Fibroblast of skin of right quadriceps (primary cell): ENCODE measurements at places on chromosomes 7 and 10.
A peak's percentile ranks its signal among the peaks of the same experiment; 100 is the strongest.

GRCh38 chr7:100895956-100896731 is 456 bp upstream of the ACHE start:
- DNase-seq: no peak

GRCh38 chr7:101936223-101936610 is 118.8 kb downstream of the CUX1 start:
- no peak for DNase-seq

- no peak for DNase-seq
These were observed 146.8 kb downstream of the PKD1L1 start for GRCh38 chr7:47801423-47801822.

DNA sequence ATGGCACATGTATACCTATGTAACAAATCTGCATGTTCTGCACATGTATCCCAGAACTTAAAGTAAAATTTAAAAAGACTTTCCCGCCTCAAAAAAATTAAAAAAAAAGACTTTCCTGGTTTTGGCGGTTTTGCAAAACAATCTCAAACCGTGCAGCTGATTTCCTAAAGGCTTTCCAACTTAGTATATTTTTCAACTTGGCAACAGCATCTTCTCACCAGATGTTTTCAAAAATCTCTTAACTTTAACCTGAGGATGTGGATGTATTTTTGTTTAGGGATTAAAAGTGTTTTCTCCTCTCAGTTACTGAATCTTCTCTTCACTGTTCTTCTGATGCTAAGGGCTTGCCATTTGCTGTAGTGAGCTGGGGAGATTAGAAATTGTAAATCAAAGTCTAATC is 96.5 kb upstream of the PLPP4 start:
- DNase-seq: no peak

- DNase-seq: no peak
These were observed 16.8 kb downstream of the GIMAP5 start for GRCh38 chr7:150753826-150754603.

DNA sequence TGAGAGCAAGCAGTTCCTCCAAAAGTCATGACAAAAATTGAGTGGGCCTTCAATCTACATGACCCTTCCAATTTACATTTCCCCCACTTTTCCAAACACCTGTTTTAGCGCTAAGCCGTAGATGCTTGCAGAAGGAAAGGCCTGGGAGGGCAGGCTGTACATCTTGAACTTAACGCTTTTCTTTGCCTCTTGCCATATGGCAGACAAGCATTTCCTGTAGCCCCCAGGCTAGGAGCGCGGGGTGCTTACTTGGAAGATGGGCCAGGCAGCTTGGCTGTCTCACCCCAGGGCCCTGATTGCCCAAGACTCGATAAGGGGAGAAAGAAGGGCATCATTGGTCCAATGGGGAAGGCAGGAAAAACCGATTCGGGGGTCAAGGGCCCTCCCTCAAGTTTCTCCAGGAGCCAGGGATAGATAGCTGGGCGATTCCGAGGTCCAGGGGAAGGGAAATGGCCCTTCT is 1.8 kb downstream of the HOXA10 start:
- peak; percentile 69 for DNase-seq

- no peak for DNase-seq
These were observed 156.6 kb upstream of the IMMP2L start for GRCh38 chr7:111718886-111719285.

- DNase-seq: peak; percentile 24
These were observed 395.7 kb downstream of the THSD7A start for GRCh38 chr7:11436316-11436715.

DNA sequence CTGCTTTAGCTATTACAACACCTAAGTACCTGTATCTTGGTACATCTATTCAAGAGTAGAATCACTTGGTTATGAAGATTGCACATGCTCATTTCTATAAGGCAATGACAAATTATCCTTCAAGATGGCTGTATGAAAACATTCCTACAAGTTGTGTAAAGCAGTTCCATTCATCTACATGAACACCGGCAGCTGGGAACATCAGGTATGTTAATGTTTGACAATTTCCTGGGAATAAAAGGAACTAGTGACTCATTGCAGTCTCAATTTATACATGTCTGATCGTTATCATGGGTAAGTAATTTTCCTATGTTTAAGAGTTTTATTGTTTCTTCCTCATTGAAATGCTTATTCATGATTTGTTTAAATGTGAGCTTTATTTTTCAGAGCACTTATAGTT is 203.2 kb upstream of the SEMA3E start:
- peak; percentile 18 for DNase-seq

DNA sequence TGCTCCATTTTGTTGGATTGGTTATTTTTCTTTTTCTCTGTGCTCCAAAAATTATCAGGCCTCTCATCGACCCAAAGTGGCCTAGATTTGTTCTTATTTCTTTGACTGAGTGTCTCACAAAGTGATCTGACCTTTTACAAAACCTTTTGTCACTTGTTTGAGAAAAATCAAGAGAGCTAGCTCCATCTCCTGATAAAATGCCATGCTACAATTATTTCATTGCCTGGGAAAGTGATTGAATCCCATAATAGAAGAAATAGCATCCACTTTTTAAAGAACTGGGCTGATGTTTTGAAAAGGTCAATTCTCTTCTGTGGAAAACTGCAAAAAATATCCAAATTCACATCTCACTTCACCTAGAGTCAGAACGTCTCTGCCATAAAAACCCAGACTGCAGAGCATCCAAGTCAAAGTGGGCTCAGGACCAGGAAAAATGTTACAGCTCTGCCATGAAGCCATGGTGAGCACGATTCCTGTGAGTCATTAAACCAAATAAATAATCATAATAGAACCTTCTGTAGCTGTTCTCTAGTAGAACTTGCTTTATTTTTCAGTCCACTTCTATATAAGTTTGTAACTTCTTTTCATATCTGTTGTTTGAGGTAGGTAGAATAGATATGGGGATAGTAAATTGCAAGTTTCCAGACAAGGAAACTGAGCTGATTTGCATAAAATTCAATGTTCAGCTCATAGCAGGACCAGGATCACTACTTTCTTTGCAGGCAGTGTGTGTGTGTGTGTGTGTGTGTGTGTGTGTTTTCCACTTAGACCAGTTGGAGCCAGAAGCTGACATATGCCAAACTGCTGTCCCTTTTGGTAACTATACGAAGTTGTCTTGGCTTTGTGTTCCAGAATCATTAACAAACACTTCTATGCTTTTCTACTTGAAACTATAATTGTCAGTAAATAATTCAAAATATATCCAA is 632.5 kb upstream of the ANKRD30A start:
- peak; percentile 71 for DNase-seq

GRCh38 chr10:100504096-100504495 is 15.6 kb downstream of the SEC31B start:
- DNase-seq: peak; percentile 74

DNA sequence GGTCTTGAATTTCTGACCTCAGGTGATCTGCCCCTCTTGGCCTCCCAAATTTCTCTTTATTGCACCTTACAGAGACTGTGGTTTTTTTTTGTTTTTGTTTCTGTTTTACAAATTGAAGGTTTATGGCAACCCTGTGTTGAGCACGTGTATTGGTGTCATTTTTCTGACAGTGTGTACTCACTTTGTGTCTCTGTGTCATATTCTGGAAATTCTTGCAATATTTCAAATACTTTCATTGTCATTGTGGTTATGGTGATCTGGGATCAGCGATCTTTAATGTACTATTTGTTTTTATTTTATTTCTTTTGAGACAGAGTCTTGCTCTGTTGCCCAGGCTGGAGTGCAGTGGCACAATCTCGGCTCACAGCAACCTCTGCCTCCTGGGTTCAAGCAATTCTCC is 89.8 kb downstream of the PRTFDC1 start:
- no peak for DNase-seq

GRCh38 chr7:151700586-151701165 is 176.2 kb downstream of the PRKAG2 start:
- peak; percentile 48 for DNase-seq

DNA sequence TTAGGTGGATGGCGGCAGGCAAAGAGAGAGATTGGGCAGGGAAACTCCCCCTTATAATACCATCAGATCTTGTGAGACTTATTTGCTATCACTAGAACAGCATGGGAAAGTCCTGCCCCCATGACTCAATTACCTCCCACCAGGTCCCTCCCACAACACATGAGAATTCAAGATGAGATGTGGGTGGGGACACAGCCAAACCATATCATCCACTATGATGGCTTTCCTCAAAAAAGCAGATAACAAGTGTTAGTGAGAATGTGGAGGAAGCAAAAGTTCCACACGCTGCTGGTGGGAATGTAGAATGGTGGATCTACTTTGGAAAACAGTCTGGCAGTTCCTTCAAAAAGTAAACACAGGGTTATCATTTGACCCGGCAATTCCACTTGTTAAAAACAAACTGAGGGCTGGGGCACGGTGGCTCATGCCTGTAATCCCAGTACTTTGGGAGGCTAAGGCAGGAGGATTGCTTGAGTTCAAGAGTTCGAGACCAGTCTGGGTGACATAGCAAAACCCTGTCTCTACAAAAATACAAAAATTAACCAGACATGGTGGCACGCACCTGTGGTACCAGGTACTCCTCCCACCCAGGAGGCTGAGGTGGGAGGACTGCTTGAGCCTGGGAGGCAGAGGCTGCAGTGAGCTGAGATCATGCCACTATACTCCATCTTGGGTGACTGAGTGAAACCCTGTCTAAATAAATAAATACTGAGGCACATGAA is 161.4 kb upstream of the EEPD1 start:
- no peak for DNase-seq

- peak; percentile 73 for DNase-seq
These were observed at the start of gene PTN for GRCh38 chr7:137343281-137343841. PTN (minus strand) TSS chr7:137343733; CDS start chr7:137254973, 88,760 bp downstream.

GRCh38 chr10:58465629-58466028 is 47.0 kb upstream of the BICC1 start:
- DNase-seq: no peak

GRCh38 chr10:14184841-14185315 is 145.8 kb downstream of the FRMD4A start:
- DNase-seq: peak; percentile 7

- DNase-seq: peak; percentile 41
These were observed 32.1 kb downstream of the TMEM60 start for GRCh38 chr7:77765906-77766800.

DNA sequence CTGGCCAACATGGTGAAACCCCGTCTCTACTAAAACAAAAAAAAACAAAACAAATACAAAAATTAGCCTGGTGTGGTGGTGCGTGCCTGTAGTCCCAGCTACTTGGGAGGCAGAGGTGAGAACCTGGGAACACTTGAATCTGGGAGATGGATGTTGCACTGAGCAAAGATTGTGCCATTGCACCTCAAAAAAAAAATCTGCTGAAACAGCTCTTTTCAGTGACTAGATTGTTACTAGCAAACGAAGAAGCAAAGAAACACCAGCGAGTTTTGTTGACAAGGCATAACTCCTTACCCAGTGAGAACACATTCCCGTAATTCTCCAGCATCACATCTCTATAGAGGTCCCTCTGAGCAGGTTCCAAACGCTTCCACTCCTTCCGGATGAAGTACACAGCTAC is 6.7 kb downstream of the ZNF3 start:
- no peak for DNase-seq

- DNase-seq: peak; percentile 98
These were observed at the start of gene NCAPG2 for GRCh38 chr7:158704524-158705233. NCAPG2 (minus strand) TSS chr7:158704804; CDS start chr7:158701899, 2,905 bp downstream.

DNA sequence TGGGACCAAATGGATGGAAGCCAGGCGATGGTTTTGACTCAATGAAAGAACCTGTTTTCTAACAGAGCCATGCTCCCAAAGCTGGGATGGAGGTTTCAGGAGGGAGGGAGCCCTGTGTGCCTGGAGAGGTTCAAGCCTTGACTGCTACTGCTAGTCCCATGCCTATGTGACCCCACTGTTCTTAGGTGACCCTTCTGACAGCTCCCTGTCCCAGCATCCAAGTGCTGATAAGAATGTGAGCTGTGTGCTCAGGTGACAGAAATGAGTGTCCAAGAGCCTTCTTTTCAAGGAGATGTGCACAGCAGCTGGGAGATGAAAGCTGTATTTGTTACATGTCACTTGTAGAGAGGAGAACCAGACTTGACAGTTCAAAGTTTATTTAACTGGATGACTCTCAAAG is 595.4 kb downstream of the GALNT17 start:
- DNase-seq: no peak

DNA sequence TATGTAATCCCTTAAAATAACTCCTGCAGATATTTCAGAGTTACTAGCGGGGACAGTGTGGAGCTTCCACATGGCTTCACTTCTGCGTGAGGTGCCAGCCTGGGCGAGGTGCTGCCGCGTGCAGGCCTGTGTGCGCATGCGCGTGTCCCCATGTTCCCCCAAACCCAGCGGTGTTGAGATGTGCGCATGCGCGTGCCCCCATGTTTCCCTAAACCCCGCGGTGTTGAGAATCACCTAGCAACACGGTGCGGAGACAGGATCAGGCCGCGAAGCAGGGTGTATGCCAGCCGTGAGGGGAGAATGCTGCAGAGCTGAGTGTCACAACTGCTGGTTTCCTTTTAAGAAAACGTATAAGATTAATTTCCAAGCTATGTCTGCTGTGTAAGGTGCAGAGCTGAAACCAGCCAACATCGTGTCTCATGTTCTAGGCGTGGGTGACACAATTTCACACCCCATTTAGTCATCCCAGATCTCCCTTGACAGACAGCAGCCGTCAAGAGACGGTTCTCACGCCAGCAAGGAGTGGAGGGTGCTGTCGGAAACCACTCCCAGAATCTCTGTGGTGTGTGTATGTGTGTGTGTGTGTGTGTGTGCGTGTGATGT is 71.9 kb upstream of the ADARB2 start:
- DNase-seq: no peak

DNA sequence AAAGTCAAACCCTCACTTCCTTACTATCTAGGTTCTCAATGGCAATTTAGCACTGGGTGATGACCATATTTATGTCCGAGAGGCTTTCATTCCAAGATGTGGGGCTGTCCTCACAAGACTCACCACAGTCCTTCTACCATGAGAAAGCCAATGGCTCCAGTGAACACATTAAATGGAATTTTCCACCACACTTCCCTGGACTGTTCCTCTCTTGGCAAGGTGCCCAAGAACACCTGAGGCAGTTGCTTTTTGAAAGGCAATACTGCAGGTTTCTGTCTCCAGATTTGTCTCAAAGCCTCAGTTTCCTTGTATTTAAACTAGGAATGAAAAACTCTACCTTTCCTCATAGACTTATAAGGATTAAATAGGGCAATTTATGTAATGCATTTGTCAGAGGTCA is 24.2 kb downstream of the AFAP1L2 start:
- no peak for DNase-seq

DNA sequence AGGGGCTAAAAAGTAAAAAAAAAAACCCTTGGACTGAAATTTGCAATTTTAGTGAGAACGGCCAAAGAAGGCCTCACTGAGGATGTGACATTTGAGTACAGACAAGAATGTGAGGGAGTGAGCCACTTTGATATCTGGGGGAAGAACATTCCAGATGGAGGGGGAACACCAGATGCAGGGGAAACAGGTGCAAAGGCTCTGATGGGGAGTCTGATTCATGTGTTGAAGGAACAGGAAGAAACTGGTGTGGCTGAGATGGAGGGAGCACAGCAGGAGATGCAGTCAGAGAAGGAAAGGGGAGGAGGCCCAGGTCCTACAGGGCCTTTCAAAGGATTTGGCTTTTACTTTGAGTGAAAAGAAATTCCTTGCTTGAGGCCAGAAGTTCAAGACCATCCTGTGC is 615.7 kb upstream of the NRP1 start:
- DNase-seq: no peak
